Thoracic aorta (tissue), 2 donors: ENCODE measurements at places on chromosomes 4 and X. TPM values are rescaled to one million over a fixed set of nuclear protein-coding genes. Genes with fewer than 3 reads are reported as not detected.

DNA sequence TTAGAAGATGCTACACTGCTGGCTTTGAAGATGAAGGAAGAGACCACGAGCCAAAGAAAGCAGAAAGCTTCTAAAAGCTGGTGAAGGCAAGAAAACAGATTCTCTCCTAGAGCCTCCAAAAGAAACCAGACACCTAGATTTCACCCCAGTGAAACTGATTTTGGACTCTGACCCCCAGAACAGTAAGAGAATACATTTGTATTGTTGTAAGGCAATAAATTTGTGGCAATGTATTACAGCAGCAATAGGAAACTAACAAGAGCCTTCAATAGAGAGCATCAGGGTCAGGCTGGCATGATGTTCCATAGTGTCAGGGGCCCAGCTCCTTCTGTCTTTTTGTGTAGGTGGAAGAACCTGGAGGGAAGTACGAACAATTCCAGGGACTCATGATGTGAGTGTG, 6.0 kb upstream of the TEC start:
- DNase-seq: no peak

GRCh38 chr4:7108660-7109059, 40.8 kb upstream of the GRPEL1 start:
- no peak for DNase-seq

Gene ABCG2
- total RNA-seq: 2.4 TPM

Gene SLC49A3
- 26.0 TPM for total RNA-seq

- DNase-seq: no peak
These were observed 39.6 kb downstream of the DDX60L start for GRCh38 chr4:168440442-168441264.

DNA sequence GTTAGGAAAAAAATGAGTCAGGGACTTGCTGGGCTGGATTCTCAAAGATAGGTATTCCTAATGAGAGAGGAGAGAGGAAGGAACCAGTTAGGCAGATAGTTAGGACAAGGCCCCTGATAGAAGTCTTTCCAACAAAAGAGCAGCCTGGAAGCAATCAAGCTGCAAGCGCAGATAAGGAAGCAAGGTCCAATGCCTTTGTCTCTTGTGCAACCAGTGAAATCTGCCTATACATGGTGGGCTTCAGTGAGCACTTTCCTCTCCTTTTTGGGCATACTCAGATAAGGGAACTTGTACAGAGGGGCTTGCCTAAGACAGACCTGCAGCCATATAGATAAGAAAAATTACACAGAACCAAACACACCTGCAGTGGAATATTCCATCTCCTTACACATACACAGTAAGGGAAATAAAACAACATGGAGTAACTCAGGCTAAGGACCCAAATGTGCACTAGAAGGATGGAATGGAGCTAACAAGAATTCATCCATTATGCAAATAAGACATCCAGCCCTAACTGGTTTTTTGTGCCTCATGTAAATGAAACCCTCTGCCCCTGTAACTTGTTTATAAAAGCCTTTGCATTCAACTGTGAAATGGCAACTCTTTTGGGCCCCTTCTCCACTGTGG, 68.8 kb downstream of the PCDH18 start:
- DNase-seq: no peak
